ENCODE measurements at places on chromosomes 1 and 21. TPM values are rescaled to one million over a fixed set of nuclear protein-coding genes. Genes with fewer than 3 reads are reported as not detected.

Gene OR10T2
- not detected for total RNA-seq

Gene ASAP3
- 10.5 TPM for total RNA-seq

Gene FABP3
- 2.7 TPM for total RNA-seq

Gene LIN28A
- total RNA-seq, result not detected

Gene LCE1A
- not detected for total RNA-seq

Gene IVL
- not detected for total RNA-seq

Gene CFHR1
- 0.19 TPM for total RNA-seq

Gene KRTAP12-2
- not detected for total RNA-seq

Gene DISC1
- 6.2 TPM for total RNA-seq

Gene RAB25
- not detected for total RNA-seq

Gene HMCN1
- 84.0 TPM for total RNA-seq

Gene CTPS1
- total RNA-seq, result 15.2 TPM

Gene C1QB
- total RNA-seq, result not detected

Gene ZNF362
- 2.0 TPM for total RNA-seq

Gene DCST2
- total RNA-seq, result not detected
